Pancreas (tissue), 10 donors: ENCODE measurements at places on chromosomes 16 and 17.

DNA sequence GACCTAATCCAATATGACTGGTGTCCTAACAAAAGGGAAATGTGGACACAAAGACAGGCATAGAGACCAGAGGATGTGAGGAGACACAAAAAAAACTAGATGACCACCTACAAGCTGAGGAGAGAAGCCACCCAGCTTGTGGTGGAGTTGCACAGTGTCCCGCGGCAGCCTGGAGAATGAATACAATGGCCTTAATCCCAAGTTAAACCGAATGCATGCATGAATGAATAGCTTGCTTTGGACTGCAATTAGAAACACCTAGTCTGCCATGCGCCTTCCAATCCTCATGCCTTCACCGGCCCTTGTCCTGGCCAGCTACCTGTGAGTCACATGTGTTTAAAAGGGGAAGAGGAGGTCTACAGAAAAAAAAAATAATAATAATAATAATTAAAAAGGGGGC is 72.0 kb downstream of the CNGB1 start:
- no peak for DNase-seq

GRCh38 chr17:1181753-1182137 is 2.0 kb upstream of the ABR start:
- no peak for DNase-seq

GRCh38 chr17:75301502-75302206 is 12.4 kb upstream of the SLC25A19 start:
- no peak for DNase-seq

- DNase-seq, result no peak
Measured at GRCh38 chr16:65541646-65542045, 419.8 kb upstream of the CDH11 start.

DNA sequence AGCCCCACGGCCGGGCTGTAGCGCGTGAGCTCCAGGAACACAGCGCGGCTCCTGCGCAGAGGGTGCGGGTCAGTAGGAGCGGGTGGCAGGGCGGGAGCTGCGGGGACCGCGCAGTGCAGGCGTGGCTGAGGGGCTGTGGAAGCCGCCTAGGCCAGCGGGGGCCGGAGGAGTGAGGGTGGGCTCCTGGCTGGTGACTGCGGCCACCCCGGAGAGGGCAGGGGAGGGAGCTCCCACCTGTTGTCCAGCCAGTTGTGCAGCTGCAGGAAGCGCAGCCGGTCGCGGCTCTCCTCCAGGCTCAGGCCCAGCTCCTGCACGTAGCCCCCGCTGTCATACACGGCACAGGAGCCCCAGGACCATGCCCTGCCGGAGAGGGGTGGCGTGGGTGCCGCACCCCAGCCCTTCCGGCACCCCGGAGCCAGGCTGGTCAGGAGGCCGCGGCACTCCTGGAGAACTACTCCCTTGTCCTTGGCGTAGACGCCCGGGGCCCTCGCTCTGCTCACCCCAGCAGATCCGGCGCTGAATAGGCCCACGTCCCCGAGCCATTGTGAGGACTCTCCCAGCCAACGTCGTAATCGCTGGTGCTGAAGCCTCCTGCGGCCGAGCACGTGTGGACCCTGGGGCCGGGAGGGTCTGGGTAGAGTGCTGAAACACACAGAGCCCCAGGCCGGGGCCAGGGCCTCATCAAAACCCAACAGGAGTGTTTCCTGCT is 43.9 kb downstream of the TSC2 start:
- DNase-seq, result peak; percentile 67

DNA sequence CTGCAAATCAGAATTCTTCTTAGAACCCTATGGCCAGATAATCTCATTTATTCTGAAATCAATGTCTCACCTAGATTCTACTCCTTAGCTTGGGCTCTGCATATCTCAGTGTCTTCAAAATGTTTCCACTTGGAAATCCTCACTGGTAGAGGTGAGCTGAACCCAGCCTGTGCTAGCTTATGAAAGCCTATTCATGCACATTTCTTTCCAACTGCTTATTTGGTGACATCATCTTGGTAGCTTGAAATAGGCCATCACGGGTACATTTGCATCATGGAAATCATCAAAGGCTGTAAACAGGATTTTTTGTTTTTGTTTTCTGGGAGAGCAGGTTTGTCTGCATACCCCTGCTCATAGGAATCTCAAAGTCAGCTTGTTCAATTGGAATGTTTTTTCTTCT is 130.8 kb downstream of the KCNJ18 start:
- no peak for DNase-seq

- no peak for DNase-seq
Measured at GRCh38 chr16:29148131-29148691, 163.4 kb downstream of the LAT start.

GRCh38 chr16:47732523-47733111 is 271.5 kb downstream of the PHKB start:
- DNase-seq, result no peak

DNA sequence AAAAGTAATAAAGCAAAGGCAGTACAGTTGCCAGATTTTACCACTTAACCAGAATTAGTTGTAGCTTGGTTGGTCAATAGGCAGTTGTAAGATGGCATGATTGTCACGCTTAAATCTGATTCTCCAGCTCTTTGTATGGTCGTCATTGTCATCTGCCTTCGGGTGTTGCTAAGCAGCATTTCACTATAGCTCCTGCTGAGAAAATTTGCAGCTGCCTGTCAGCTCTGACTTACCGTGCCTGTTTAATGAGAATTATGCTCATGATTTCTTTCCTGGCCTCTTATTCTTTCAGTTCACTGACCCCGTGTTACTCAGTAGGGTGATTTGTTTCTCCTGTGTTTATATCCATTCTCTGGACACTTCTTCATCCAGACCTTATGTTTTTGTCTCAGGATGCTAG is 66.7 kb downstream of the TANGO6 start:
- peak; percentile 77 for DNase-seq

DNA sequence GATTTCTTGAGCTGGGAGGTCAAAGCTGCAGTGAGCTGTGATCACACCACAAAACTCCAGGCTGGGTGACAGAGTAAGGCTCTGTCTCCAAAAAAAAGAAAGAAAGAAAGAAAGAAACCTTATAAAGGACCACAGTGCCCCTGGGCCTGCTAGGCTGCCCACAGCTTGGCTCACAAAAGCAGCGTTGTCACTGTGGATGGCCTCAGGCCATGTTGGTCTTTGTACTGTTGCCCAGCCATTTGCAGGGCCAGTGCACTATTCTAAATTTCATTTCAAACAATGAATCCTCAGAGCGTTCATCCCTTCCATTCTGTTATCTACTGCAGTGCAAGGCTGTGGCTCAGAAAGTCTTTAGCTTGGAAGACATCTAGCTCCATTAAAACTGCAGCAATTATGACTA is 208.4 kb downstream of the SLC39A11 start:
- DNase-seq, result no peak

- peak; percentile 41 for DNase-seq
Measured at GRCh38 chr16:72042157-72042660, 12.1 kb upstream of the HP start.

- no peak for DNase-seq
Measured at GRCh38 chr17:45784293-45784740, at the start of gene CRHR1. CRHR1 (plus strand) TSS chr17:45784320; CDS start chr17:45784545, 225 bp downstream.

DNA sequence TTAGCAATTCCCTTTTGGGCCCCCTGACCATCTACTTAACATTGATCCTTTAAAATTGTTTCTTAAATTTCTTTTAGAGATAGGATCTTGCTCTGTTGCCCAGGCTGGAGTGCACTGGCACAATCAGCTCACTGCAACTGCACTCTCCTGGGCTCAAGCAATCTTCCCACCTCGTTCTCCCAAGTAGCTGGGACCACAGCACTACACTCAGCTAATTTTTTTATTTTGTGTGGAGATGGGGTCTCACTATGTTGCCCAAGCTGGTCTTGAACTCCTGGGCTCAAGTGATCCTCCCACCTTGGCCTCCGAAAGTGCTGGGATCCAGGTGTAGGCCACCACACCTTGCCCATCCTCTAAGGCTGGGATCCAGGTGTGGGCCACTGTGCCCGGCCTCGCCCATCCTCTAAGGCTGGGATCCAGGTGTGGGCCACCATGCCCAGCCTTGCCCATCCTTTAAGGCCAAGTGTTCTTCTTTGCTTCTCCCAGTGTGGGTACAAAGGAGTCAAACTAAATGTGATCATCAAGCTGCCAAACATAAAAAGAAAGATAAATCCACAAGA is 13.2 kb downstream of the C16orf95 start:
- no peak for DNase-seq

- DNase-seq, result no peak
Measured at GRCh38 chr17:76553178-76553908, 13.5 kb downstream of the PRCD start.

DNA sequence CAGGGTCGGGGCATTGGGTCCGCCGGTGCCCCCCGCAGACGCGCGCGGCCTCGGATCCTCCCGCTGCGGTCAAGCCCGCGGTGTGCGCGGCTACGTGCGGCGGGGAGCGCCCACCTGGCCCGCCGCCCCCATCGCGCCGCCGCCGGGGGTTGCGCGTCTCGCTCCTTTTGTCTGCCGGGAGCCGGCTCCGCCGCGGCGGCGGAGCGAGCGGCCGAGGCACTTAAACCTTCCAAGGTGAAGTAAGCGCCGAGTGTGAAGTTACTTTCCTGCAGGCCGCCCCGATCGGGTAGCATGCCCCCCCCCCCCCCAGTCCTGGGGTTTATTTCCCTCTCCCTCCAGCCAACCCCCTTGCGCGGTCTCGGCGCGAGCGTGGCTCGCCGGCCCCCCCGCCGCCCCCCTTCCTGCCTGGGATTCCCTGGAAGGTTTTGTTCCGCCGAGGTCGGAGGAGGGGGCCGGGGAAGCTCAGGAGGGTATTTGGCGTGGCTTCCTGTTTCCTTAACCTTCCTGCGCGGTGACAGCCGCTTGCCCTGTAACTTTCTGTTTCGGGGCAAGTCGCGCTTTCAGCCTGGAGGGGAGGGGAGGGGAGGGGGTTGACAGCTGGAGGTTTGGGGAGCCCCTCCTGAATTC is 56.6 kb upstream of the GSE1 start:
- peak; percentile 72 for DNase-seq

GRCh38 chr17:48123776-48124388 is 16.3 kb downstream of the SNX11 start:
- DNase-seq, result no peak

- DNase-seq, result peak; percentile 79
Measured at GRCh38 chr17:50200457-50201275, 765 bp downstream of the COL1A1 start.

- peak; percentile 77 for DNase-seq
Measured at GRCh38 chr17:82890339-82890730, 50.5 kb upstream of the ZNF750 start.

GRCh38 chr17:64128787-64129514 is 993 bp downstream of the ERN1 start:
- DNase-seq, result peak; percentile 53

- DNase-seq, result no peak
Measured at GRCh38 chr16:58292886-58293285, 1.9 kb downstream of the PRSS54 start.

- no peak for DNase-seq
Measured at GRCh38 chr16:54856871-54857270, 73.8 kb upstream of the IRX5 start.

GRCh38 chr16:27817038-27817437 is 246.5 kb downstream of the GSG1L start:
- DNase-seq, result no peak

DNA sequence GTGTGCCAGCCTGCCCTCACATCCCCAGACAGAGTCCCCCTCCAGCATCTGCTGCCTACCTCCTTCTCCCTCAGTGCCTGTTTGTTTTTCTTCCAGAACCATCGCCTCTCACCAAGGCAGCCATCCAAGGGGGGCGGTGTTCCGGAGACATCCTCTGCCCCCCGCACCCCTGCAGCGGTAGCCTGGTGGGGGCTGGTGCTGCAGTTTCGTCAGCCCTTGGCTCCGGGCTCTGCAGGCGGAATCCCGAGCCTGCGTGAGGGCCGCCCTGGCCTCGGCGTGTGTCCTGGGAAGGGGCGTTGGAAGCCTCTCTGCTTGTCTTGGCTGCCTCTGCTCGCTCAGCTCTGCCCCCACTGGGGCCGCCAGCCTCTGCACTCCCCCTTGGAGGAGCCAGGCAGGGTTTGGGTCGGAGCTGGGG is 126.0 kb upstream of the CIBAR2 start:
- DNase-seq, result no peak

GRCh38 chr17:41769346-41769862 is 17.1 kb downstream of the JUP start:
- no peak for DNase-seq

DNA sequence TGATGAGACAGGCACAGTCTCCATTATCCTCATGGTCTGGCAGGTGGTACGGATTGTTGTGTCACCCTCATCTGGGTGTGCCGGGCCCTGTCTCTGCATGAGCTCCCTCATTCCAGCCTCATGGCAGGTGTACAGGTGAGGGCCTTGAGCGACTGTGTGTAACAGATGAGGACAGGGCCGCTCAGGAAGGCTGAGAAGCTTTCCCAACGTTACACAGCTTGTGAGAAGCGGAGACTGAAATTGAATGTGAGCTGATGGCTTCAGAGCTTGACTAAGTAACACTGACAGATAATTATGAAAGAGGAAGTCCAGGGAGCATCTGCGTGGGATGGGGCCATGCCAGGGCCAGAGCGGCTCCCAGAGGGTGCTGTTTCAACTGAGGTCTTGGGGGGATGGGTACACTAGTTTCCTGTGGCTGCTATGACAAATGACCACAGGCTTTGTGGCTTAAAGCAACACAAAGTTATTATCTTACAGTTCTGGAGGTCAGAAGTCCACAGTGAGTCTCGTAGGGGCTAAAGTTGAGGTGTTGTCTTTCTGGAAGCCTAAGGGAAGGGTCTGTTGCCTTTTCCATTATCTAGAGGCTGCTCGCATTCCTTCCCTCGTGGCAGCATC is 36.7 kb downstream of the CMIP start:
- DNase-seq, result no peak

DNA sequence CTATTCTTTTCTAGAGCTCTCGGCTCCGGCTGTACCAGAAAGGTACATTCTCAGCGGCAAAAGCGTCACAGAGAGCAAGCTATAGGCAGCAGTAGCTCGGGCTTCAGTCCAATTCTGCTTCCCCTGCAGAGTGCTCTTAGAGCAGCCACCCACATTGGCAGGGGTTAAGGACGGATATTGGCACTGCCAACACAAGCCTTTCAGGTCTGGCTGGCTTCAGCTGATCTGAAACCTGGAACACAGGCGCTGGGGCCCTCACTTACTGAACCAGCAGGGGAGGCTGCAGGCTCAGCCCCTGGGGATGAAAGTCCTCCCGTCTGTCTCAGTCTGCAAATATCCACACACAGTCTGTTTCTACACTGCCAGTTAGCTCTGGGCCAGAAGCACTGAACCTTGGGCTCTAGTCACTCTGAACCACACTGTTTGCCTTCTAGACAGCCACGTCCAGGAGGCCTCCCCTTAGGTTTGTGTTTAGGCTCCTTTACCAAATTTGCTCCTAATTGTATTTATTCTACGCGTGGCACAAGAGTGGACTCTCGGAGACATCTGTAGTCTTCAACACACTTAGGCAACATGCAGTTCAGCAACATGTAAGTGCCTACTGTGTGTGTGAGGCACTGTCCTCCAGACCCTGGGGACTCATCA is 40.1 kb downstream of the HIC1 start:
- peak; percentile 74 for DNase-seq
